ENCODE measurements at places on chromosomes 1 and 21. TPM values are rescaled to one million over a fixed set of nuclear protein-coding genes. Genes with fewer than 3 reads are reported as not detected.
A peak's percentile ranks its signal among the peaks of the same experiment; 100 is the strongest.

TMEM52 gene
- total RNA-seq: 15.0 TPM

TNFSF4 gene
- 0.63 TPM for total RNA-seq

SYT14 gene
- total RNA-seq: 16.7 TPM

DNA sequence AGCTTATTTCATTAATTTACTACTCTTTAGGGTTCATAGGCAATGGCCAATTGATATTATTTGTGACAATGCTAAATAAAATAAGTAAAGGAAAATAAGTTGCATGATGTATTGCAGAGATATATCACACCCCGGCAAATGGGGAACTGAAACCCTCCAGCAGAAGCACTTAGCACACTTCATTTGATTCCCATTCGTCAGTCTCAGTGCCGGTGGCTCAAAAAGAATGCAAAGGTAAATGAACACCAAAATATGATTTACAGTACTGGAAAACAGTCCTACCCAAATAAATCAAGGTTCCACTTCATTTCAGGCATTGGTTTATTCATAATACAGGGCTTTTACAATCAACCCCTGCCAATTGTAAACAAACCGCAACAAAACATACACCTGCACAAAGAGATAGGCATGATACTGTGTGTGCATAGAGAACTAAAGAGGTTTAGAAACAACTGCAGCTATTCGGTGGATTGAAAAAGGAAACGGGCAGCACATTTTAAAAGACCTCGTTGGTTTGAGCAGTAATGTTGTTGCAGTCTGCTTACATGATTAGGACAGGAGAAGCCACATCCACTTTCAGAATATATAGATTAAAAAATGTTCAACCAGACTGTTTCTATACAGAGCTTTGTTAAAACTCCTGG is 1019.2 kb downstream of the TTLL7 start:
- H3K36me3 ChIP-seq: no peaks in the 10 kb centered on the region
- peaks cover 3% of the 10 kb centered on the region for H3K4me1 ChIP-seq
- H3K27ac ChIP-seq: no peak overlapping the region
- DNase-seq: no peak
- H3K4me3 ChIP-seq: no peak overlapping the region
- H3K27me3 ChIP-seq: no peaks in the 10 kb centered on the region

DNA sequence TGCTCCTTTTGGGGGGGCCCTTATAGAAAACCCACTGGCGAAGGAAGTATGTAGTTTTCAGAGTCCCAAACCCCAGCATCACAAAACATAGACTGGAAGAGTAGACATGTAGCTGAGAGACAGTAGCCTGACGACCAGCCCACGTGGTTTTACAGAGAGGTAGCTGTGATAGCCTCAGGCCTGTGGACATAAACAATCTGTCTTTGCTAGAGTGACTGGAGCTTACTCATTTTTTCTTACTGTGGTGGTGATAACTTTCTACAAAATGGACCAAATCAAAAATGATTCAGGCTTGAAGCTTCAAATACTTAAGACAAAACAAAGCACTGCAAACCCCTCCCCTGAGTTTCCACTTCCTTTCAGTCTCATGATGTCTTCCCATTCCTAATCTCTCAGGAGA is 497.0 kb downstream of the RWDD3 start:
- H3K4me3 ChIP-seq: no peak overlapping the region
- H3K4me1 ChIP-seq: no peaks in the 10 kb centered on the region
- H3K27me3 ChIP-seq: no peaks in the 10 kb centered on the region
- H3K36me3 ChIP-seq: no peaks in the 10 kb centered on the region

DNA sequence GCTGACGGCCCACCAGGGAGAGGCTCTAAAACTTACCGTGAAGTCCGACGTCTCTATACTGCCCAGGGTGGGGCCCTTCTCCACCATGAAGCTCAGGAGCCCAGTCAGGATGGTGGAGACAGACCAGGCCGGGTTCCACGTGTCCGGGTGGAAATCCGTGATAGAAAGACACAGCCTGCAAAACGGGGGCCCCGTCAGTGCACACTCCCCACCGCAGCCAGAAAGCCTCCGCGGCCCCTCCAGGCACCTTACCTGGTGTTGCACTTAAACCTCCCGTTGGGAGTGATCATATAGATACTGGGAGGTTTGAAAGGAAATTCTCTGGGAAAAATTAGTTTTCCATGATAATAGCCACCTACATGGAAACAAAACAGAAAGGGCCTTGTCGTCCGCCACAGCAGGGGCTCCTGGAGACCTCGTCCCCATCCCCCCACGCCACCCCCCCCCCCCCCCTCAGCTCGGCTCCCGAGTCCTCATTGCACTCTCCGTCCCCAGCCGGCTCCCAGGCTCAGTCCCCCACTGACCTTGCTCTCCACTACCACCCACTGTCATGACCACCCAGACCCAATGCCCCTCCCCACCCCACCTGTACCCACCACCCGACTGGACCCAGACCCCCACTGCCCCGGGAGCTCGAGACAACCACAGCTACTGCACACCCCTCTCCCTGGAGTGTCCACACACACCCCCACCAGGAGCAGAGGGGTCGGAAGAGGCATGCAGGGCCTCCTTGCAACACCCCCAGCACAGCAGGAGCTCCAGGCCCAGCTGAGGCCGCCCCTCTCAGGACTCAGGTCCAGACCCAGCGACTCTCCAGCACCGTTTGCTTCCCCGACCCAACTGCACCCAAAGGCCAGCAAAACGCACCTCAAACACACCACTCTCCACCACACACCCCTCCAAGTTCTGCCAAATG is 10.7 kb upstream of the C1QTNF12 start:
- DNase-seq: no peak
- H3K27ac ChIP-seq: no peak overlapping the region
- peaks cover 14% of the 10 kb centered on the region for H3K4me1 ChIP-seq
- H3K27me3 ChIP-seq: no peaks in the 10 kb centered on the region
- peaks cover 2% of the 10 kb centered on the region for H3K36me3 ChIP-seq

GRCh38 chr1:204445860-204446412 is 34.3 kb upstream of the PPP1R15B start:
- DNase-seq: peak; percentile 99
- no peak overlapping the region for H3K4me3 ChIP-seq
- H3K27ac ChIP-seq: no peak overlapping the region
- H3K4me1 ChIP-seq: peaks cover 7% of the 10 kb centered on the region
- H3K27me3 ChIP-seq: no peaks in the 10 kb centered on the region

- H3K27me3 ChIP-seq: no peaks in the 10 kb centered on the region
- H3K27ac ChIP-seq: no peak overlapping the region
- H3K36me3 ChIP-seq: no peaks in the 10 kb centered on the region
- no peak overlapping the region for H3K4me3 ChIP-seq
- DNase-seq: no peak
Observed at GRCh38 chr21:15365751-15366392, 301.1 kb upstream of the NRIP1 start.

DNA sequence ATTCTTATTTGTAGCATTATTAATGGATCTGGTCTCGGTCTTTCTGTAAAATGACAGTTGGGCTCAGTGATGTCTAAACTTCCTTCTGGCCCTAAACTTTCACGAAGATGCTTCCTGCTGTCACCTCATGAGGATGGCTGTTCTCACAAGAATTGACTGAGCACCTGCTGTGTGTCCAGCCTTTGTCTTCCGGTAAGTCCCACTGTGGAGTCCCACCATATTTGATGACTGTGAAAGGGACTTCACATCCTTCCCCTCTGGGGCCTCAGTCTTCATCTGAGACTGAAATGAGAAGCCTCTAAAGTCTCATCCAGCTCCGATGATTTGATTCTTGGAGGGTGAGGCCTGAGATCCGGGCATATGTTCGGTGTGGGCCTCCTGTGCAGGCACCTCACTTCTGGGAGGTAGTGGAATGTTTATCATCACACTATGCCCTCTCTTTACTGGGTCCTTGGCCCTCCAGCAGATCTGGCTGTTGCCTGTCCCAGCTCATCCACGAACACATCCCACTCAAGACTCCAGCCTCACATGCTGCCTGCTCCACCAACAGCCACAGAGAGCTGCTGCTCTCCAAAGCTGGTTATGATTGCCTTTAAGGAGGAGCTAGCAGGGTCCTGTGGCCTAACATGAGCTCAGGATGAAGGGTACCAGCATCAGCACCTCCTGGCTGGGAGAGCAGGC is 95.8 kb downstream of the KCNN3 start:
- H3K27me3 ChIP-seq: no peaks in the 10 kb centered on the region
- no peak overlapping the region for H3K4me3 ChIP-seq
- DNase-seq: no peak

- H3K4me1 ChIP-seq: no peaks in the 10 kb centered on the region
- no peak overlapping the region for H3K27ac ChIP-seq
- no peaks in the 10 kb centered on the region for H3K36me3 ChIP-seq
- DNase-seq: no peak
Observed at GRCh38 chr1:192601567-192601966, 26.0 kb downstream of the RGS1 start.

- H3K27me3 ChIP-seq: no peaks in the 10 kb centered on the region
- no peaks in the 10 kb centered on the region for H3K4me1 ChIP-seq
- H3K4me3 ChIP-seq: no peak overlapping the region
- DNase-seq: no peak
- no peaks in the 10 kb centered on the region for H3K36me3 ChIP-seq
- no peak overlapping the region for H3K27ac ChIP-seq
Observed at GRCh38 chr1:90317628-90318027, 322.7 kb downstream of the ZNF326 start.

DNA sequence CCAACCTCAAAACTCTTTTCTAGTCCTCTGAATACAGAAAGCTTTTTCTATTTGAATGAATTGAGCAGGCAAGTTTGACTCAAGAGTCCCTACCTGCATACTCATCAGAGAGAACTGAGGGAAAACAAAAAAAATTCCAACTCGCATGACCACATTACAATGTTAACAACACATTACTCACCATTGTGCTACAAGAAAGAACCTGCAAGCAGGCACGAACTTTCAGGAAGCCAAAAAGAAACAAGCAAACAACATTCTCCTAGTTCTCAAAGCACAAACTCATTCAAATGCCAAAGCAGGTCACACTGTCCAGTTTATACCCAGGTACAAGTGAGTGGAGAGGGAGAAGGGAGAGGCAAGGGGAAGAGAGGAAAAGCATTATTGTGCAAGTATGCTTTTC is 14.6 kb downstream of the OTUD7B start:
- peaks cover 10% of the 10 kb centered on the region for H3K4me1 ChIP-seq
- no peaks in the 10 kb centered on the region for H3K27me3 ChIP-seq
- DNase-seq: no peak

DNA sequence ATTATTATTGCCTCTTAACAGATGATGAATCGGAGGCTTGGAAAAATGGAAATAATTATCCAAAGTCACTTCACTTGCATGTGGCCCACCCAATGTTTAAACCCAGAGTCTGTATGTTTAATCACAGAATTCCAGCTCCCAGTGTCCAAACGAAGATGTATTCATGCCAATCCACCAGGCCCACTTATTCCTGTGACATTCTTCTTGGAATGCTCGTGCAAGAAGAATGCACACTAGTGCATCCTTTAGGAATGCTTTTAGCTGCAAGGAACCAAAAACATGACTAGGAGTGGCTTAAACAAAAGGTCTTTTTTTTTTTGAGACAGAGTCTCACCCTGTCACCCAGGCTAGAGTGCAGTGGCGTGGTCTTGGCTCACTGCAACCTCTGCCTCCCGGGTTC is 8.9 kb upstream of the OPRD1 start:
- no peak for DNase-seq
- no peaks in the 10 kb centered on the region for H3K36me3 ChIP-seq
- no peak overlapping the region for H3K27ac ChIP-seq
- no peaks in the 10 kb centered on the region for H3K27me3 ChIP-seq
- H3K4me3 ChIP-seq: no peak overlapping the region
